ENCODE measurements at places on chromosomes 6 and 20.

GRCh38 chr6:100691972-100692371, 189.2 kb downstream of the ASCC3 start:
- no peak for DNase-seq

GRCh38 chr20:57797401-57797800, 87.6 kb upstream of the PMEPA1 start:
- DNase-seq: no peak

GRCh38 chr20:10532361-10532760, 97.3 kb downstream of the SLX4IP start:
- DNase-seq: no peak

DNA sequence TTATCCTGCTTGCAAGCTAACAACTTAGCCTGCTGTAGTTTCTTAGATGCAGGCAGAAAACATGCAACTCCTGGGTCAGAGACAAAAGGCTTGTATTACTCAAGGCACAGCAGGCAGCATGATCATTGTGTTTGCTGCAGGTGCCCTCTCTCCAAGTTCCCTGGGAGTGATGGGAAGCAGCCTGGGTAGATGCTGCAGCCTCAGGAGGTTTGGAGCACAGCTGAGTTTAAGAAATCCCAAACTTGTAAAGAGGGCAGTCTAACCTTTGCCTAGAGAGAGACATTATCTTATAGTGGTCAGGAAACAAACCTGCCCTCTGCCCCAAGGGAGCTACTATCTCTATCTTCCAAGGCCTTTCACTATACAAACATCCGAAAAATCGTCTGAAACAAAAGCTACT, 61.1 kb downstream of the PFDN4 start:
- no peak for DNase-seq

GRCh38 chr6:47308552-47309290, 984 bp downstream of the TNFRSF21 start:
- DNase-seq: peak; percentile 1

- no peak for DNase-seq
These were observed 764.3 kb downstream of the QKI start for GRCh38 chr6:164178679-164179332.

- no peak for DNase-seq
These were observed 294.0 kb downstream of the ADGB start for GRCh38 chr6:146892613-146893401.

GRCh38 chr6:82364087-82365015, 734 bp downstream of the TPBG start:
- DNase-seq: no peak

GRCh38 chr6:42450477-42451332, 1.0 kb downstream of the TRERF1 start:
- no peak for DNase-seq

- DNase-seq: no peak
These were observed 18.7 kb upstream of the YWHAB start for GRCh38 chr20:44866703-44867335.

GRCh38 chr20:56985066-56985685, 281.3 kb downstream of the BMP7 start:
- DNase-seq: no peak

DNA sequence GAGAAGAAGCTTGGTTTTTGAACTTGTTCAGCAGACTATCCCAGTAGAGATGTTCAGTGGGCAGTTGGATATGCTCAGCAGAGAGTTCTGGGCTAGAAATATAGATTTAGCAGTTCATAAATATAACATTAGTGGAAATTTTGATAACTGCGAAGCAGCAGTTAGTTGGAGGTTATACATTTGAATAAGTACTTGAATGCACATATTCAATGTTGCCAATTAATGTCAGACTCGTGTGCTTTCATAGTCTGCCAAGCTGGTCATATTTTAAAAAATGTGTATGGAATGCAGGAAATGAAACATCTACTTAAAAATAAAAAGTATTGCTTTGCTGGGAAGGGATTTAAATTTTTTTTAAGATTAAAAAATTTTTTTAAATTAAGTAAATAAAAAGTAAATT, 92.5 kb upstream of the E2F3 start:
- no peak for DNase-seq

DNA sequence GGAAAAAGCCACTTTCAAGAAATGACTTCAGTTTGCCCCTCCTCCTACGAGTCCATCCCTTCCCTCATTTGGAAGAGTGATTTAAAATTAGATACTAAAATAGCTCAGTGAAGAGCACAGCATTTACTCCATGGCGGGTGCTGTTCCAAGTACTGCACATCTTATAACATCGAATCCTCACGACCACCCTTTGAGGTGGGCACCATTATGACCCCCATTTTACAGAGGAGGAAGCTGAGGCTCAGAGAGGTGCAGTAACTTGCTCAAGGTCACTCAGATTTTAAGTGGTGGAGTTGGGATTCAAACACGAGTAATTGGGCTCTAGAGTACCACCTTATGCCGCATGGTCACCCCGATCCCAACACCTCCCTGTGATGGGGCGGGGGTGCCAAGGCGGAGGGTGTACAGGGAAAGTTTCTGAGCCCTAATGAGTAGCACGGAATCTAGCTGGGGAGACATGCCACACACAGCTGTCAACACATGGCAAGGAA, 25.5 kb downstream of the TTBK1 start:
- DNase-seq: no peak

DNA sequence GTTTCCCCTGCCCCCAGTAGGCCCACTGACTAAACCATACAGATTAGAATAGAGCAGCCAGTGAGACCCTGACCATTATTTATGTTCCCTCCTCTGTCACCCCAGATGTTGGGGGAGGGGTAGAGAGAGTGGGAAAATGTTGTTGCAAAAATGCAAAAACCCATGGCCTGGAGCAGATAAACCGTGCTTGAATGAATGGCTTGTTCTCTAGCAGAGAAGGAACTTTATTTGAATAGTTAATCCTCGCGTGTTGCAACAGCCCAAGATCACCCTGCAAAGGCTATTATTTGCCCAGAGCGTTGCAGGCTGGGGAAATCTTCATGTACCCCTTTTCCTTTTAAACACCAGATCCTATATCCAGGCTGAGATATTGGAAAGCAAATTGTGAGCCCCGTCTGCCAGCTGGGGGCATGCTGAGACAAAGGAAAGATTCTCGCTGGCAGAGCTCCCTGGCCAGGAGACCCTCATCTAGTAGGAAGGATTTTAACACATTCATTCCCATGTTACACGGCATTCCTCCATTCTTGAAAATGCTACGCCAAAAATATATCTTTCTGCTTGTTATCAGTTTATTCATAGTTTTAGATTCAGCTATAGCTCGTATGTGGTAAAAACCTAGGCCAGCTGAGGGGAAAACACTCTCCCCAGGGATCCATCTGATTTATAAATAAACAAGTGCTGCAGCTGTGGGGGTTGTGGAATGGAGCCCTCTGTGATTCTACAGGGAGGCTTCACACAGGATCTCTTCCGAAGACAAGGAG, 53.0 kb downstream of the LINC00237 start:
- peak; percentile 36 for DNase-seq

DNA sequence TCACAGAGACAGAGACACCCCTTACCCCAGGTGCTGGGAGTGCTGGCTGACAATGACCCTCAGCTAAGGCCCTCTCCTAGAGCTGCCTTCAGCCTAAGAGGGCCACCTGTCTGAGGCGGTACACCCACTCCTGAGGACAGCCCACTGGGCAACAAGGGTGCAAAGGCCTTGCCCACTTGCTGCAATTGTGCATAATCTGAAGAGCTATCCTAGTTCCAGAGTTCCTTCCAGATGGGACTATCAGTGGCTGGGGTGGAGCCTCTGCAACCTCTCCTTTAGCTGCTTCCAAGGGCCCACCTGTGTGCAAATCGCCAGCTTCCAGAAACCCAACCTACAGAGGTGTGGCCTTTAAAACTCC, 87.5 kb downstream of the PREX1 start:
- DNase-seq: no peak

DNA sequence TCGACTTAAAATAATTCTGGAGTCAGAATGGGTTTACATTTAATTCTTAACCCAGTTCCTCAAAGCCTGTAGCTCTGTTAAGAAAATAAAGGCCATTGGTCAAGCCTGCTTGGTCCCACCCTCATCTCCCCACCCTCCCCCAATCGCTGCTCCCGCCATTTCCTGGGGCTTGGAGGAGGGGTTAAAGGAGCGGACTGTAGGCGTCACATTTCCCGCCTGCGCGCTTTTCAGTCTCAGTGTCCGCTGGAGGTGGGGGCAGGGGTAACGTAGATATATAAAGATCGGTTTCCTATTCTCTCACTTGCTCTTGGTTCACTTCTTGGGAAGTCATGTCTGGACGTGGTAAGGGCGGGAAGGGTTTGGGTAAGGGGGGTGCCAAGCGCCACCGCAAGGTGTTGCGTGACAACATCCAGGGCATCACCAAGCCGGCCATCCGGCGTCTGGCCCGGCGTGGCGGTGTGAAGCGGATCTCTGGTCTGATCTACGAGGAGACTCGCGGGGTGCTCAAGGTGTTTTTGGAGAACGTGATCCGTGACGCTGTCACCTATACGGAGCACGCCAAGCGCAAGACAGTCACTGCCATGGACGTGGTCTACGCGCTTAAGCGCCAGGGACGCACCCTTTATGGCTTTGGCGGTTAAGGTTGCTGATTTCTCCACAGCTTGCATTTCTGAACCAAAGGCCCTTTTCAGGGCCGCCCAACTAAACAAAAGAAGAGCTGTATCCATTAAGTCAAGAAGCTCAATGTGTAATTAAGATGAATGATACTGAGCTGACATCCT, 58.9 kb downstream of the TRIM38 start:
- DNase-seq: peak; percentile 74

GRCh38 chr6:145964948-145965366, 799 bp upstream of the SHPRH start:
- DNase-seq: no peak

GRCh38 chr6:121451250-121451649, 15.8 kb downstream of the GJA1 start:
- no peak for DNase-seq

DNA sequence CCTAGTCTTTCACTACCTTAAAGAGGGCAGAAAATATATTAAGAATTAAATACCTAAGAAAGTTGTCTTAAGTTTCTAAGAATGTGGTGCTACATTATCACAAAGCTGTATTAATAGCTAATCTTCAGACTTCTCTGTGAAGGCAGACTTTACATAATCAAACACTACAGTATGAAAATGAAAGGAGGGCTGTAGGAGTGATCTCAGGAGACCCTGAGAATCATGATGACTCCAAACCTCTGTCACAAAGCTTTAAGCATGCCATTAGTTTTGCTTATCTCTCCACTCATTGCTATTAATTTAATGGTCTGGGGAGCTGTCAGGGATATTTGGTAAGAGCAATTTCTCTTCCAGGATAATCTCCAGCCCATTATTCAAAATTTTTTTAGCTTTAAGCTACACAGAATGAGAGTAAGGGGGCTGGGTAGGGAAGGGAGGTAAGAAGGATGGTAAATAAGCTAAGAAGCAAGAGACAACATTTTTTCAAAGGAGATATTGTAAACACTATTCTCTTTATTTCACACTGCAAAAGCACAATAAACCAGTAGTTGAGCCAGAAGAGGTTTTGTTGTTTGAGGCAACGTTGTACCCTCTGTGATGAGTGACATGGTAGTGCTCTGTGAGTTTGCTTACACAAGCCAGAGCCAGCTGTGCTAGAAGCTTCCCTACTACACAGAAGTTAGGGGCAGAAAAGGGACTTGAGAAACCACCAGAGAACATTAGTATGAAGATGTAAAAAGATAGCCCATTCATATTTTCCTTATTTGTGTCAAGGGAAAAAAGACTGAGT, 258.8 kb downstream of the GMDS start:
- DNase-seq: no peak

- no peak for DNase-seq
These were observed 94.1 kb downstream of the TMEM242 start for GRCh38 chr6:157229132-157229618.

GRCh38 chr6:170226647-170227046, 64.2 kb downstream of the DLL1 start:
- DNase-seq: no peak

DNA sequence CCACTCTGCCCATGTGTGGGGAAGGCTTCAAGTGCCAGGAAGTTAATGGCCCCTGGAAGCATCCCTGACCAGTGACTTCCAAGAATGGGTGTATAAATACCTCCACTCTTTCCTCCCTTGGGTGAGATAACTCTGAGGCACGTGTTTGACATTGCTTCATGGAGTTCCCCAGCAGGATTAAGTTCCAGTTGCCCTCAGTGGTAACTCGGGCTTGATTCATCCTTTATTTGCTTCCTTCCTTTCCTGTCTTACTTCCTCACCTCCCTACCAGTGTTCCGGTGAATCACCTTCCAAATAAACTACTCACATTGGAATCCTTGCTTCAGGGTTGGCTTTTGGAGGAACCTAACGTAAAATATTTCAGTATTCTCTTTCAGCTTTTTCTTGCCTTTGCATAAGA, 84.6 kb upstream of the JAG1 start:
- no peak for DNase-seq

GRCh38 chr6:143843677-143843999, 500 bp downstream of the LTV1 start:
- DNase-seq: no peak

- DNase-seq: no peak
These were observed 11.6 kb downstream of the TMEM30A start for GRCh38 chr6:75273009-75273408.

DNA sequence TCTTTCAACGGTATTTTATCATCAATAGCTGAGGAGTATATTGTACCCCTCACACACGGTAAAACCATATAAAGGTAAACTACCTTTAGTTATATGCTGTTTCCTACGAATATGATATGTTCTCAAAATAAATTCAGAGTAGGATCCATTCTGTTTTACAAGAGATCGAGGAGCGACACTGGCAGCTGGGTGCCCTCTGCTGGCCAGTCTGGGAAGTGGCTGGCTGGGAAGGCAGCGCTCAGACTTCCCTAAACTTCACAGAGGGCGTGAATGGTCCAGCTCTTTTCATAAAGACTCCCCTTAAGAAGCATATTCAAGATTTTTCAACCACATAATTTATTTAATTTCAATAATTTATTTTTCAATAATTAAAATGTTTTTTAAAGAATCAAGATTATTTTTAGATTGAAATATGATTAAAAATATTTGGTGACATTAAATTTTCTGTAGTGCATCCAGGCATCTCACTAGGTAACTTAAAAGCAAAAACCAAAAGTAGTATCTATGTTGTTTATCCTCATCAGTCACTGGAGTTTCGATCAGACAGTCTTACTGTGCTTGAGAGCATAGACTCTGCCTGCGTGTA, 187.5 kb upstream of the PDE10A start:
- DNase-seq: peak; percentile 5

- DNase-seq: no peak
These were observed 530.3 kb downstream of the RFPL4B start for GRCh38 chr6:112877134-112878100.

DNA sequence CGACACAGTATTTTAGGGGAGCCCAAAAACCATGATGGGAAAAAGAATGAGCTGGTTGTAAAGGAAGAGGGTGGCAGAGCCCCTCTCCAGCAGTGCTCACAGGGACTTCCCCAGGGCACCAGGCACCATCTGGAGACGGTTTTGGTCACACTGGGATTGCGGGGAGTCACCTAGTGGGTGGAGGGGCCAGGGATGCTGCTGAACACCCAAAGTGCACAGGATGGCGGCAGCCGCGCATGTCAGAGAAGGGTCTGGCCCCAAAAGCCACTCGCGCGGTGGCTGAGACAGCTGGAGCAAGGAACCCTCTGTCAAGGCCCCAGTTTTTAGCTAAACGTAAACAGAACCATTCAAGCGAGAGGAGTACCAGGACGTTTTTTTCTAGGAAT, 10.8 kb downstream of the CTSZ start:
- DNase-seq: no peak

Measured in NCI-H1694 (cell line).